ENCODE measurements at places on chromosomes 12 and 14. TPM values are rescaled to one million over a fixed set of nuclear protein-coding genes. Genes with fewer than 3 reads are reported as not detected.

The GAS2L3 gene
- polyA plus RNA-seq = not detected

The CD163 gene
- polyA plus RNA-seq = not detected

The LTB4R2 gene
- 3.2 TPM for polyA plus RNA-seq

The BDKRB1 gene
- not detected for polyA plus RNA-seq

The GPR132 gene
- polyA plus RNA-seq = 40.0 TPM

The AKAP3 gene
- polyA plus RNA-seq = 1.1 TPM

The KRT1 gene
- polyA plus RNA-seq = 21.0 TPM

The TEX52 gene
- polyA plus RNA-seq = not detected

The SENP1 gene
- 10.0 TPM for polyA plus RNA-seq

The TBX3 gene
- polyA plus RNA-seq = not detected

Measured in CD4-positive, alpha-beta memory T cell (primary cell).